ENCODE measurements at places on chromosomes 7 and 10.

- no peak for DNase-seq
Observed at GRCh38 chr7:50302486-50303334, 1.8 kb upstream of the IKZF1 start.

GRCh38 chr10:106384496-106384895, 780.0 kb downstream of the SORCS1 start:
- DNase-seq: no peak

- no peak for DNase-seq
Observed at GRCh38 chr10:30774261-30774660, 144.7 kb upstream of the LYZL2 start.

- DNase-seq: no peak
Observed at GRCh38 chr7:45657890-45658715, 83.9 kb downstream of the ADCY1 start.

DNA sequence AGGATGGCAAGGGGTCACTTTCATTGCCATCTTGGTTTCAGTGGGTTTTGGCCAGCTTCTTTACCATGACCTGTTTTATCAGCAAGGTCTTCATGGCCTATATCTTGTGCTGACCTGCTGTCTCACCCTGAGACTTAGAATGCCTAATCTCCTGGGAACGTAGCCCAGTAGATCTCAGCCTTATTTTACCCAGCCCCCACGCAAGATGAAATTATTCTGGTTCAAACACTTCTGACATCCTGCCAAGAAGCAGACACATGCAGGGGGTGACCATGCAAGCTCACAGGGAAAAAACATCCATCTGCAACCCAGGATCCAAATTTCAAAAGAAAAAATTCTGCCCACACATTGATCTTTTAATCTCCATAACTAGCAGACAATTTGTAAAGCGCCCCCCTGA, 88.4 kb upstream of the EEPD1 start:
- no peak for DNase-seq

GRCh38 chr7:57399972-57400371, 50.0 kb upstream of the ZNF716 start:
- no peak for DNase-seq

- DNase-seq: no peak
Observed at GRCh38 chr10:75276069-75276872, 40.5 kb upstream of the COMTD1 start.

- DNase-seq: no peak
Observed at GRCh38 chr7:33854801-33855350, 50.5 kb upstream of the BMPER start.

DNA sequence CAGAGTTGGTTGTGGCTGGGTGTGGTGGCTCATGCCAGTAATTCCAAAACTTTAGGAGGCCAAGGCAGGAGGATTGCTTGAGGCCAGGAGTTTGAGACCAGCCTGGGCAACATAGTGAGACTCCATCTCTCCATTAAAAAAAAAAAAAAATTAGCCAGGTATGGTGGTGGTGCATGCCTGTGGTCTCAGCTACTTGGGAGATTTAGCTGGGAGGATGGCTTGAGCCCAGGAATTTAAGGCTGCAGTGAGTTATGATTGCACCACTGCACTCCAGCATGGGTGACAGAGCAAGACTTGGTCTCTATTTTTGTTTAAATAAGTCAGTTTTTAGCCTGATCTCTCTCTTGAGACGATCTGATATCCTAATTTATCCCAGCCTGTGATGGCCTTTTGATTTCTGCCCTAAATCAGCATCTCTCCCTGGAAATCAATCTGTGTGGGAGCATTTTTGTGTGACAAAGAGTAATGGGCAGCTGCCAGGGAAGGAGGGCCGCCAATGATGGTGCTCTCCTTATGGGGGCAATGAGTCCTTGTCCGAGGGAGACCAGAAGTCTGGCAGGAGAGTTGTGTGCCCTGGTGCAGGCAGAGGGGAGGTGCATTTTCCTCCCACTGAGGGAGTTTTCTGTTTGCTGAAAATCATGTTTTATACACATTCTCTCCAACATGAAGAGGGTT, 111.0 kb downstream of the NRP1 start:
- no peak for DNase-seq

- no peak for DNase-seq
Observed at GRCh38 chr7:129394982-129395914, 39.0 kb upstream of the STRIP2 start.

DNA sequence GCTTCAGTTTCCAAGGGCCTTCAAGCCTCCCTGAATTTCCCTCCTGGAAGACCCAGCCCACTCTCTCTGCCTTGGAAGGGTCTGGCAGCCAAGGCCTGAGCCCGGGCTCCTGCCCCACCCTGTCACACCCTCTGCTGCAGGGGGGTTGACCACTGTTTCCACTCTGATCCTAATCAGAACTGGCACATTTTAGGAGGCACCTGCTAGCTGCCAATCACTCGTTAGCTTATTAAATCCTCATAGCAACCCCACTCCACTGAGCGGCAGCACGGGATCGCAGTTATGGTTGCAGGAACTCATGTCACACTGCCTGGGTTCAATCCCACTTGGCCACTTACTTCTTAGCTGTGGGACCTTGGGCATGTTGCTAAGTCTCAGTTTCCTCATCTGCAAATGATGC, 12.9 kb downstream of the HSPB1 start:
- no peak for DNase-seq

- DNase-seq: no peak
Observed at GRCh38 chr7:51927738-51928137, 611.1 kb upstream of the COBL start.

DNA sequence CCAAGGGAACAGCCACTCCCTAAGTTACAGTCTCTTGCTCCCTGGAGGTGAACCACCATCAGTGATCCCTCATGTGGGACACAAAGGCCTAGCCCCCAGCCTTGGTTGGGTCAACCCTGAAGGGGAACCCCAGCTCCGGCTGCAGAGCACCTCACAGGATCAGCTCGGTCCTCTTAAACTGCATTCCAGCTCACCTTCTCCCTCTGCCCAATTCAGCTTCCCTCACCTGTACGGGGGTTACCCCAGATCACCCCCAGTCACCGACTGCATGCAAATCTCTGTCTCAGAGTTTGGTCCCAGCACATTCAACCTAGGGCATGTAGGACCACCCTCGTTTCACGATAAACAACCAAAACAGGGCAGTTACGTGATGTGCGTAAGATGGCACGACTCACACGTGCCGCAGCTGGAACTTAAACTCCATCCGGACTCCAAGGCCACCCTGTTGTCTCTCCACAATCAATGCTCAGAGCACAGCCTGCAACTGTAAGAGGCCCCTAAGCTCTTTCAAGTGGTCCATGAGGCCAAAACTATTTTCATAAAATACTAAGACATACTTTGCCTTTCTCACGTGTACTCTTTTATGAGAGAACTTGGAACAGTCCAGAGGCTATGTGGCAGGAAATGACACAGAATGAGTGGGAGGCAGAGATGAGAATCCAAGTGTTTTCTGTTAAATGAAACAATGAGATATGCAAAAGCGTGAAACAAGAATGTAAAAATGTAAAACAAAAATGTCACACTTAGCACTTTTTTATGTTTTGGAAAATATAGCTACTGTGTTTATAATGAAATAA, 285.2 kb downstream of the PTPRN2 start:
- DNase-seq: no peak

- no peak for DNase-seq
Observed at GRCh38 chr7:131292141-131292905, 35.4 kb upstream of the MKLN1 start.
